ENCODE measurements at places on chromosomes 5 and 9.

DNA sequence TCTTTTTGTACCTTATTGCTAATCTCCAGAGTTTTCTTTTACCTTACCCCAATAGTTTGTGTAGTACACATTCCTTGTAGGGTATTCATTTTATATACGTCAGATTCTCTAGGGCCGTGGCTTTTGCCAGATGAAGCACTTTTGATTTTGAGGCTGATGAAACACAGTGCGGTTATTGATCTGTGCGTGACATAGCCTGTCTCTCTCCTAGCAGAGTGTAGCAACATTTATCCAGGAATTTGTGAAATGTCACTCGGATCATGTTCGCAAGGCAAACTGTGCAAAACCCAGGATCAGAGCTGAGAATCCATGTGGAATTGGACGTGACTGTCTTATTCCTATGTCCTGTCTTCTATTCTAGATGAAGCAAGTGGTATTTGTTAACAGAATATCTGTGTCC is 142.0 kb upstream of the SH3GL2 start:
- DNase-seq, result no peak

- DNase-seq, result no peak
Measured at GRCh38 chr9:127038531-127038930, 83.9 kb downstream of the ANGPTL2 start.

- no peak for DNase-seq
Measured at GRCh38 chr9:129665389-129665775, at the start of gene PRRX2. Gene PRRX2 (plus strand): TSS chr9:129665647. CDS start chr9:129665868, 221 bp downstream.

DNA sequence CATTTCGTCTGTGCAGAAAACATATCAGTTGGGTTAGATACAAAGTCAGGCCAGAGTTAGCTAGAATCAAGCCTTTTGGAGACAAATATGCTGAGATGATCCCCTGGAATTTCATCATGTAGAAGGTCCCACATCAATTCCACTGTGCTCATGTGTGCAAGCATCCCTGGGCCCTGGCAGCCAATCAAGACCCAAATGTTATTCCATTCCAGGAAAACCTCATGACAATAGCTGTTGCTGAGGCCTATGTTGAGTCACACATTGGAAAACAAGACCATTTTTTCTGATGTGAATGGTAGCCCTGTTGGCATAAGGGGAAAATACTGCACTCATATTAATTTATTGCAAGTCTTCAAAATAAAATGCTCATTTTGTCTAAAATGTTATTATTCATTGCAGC is 11.5 kb downstream of the SPOCK1 start:
- DNase-seq, result no peak

DNA sequence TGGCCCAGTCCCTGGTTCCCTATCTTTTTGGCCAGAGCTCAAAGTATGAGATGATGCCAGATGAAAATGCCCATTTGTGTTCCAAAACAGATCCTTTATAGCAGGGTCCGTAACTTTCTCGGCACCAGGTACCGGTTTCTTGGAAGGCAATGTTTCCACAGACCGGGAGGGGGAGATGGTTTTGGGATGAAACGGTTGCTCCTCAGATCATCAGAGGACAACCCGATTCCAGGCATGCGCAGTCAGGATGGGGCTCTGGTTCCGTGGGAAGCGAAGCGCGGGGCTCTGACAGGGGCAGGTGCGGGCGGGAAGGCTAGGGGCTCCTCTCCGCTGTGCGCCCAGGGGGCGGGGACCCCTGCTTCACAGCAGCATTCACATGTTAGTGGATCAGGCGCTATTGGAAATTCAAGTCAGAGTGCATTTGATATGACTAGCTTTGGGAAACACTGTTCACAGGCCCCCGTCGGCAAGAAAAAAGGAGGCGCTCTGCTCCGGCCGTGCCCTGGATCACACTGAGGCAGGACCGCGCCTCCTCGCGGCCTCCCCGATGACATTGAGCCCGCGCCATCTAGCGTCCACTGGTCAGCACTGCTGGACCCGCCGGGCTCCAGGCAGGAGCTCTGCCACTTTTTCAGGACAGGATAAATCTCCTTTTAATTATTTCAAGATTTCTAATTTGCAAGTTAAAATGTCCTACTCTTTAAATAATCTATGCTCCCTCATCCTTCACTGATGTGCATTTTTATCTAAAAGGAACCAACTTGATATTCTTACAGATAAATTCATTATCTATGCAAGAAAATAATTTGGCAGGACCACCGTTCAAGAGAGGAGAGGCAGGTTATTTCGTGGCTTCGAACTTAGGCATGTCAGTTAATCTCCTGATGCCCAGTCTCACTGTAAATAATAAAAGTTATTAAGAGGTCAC is 190.0 kb downstream of the FANCC start:
- DNase-seq, result peak; percentile 14

DNA sequence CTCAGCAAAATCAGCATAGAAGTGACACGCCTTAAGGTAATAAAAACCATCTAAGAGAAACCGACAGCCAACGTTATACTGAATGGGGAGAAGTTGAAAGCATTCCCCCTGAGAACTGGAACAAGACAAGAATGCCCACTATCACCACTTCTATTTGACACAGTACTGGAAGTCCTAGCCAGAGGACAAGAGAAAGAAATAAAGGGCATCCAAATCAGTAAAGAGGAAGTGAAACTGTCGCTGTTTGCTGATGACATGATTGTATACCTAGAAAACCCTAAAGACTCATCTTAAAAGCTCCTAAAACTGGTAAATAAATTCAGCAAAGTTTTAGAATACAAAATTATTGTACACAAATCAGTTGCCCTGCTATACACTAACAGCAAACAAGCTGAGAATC is 393.3 kb downstream of the KIF4B start:
- no peak for DNase-seq

DNA sequence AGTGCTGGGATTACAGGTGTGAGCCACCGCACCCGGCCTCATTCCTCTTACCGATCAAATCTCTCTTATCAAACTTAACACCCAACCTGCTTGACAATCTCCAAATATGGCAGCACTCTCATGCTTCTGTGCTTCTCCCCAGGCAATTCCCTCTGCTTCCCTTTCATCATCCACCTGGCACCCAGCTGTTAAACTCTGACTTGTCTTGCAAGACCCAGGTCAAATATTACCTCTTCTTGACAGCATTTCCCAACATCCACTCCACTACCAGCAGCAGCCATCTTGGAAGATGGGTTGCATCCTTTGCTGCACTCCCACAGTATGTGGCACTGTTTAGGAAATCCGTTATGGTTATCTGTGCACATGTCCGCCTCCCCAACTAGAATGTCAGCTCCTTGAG is 113.6 kb downstream of the ACTL7B start:
- DNase-seq, result no peak

- DNase-seq, result no peak
Measured at GRCh38 chr9:71937070-71937625, 25.7 kb downstream of the C9orf85 start.

- DNase-seq, result no peak
Measured at GRCh38 chr5:111961862-111962261, 204.9 kb upstream of the NREP start.

DNA sequence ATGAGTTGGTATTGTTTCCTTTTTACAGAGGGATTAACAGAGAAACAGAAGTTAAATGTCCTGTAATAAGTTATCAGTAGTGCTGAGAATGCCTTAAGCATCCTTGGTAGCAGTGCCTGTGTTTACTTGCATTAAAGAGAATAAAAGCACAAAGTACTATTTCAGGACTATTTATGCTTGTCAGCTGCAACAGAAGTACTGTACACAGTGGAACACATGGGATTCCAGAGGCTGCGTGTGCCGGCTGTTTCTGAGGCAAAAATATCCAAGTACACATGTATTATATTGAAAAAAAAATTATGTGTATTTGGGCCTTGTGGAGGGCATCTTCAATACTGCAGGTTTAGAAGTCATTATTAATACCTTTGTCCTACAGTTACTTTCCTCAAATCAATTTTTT is 58.2 kb upstream of the ACTBL2 start:
- no peak for DNase-seq

- DNase-seq, result no peak
Measured at GRCh38 chr9:32776201-32776600, 7.1 kb upstream of the TMEM215 start.

- DNase-seq, result no peak
Measured at GRCh38 chr9:127528422-127529251, 77.3 kb downstream of the LRSAM1 start.

DNA sequence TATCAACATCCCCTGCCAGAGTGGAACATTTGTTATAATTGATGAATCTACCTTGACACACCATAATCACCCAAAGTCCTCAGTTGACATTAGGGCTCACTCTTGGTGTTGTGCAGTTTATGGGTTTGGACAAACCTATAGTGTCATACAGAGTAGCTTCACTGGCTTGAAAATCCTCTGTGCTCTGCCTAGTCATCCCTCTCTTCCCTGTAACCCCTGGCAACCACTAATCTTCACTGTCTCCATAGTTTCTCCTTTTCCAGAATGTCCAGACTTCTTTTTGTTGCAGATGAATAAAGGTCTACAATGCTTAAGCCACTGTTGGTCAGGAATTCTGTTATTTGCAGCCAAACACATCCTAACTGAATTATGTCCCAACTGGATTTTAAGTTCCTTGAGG is 22.5 kb upstream of the SUB1 start:
- DNase-seq, result no peak

DNA sequence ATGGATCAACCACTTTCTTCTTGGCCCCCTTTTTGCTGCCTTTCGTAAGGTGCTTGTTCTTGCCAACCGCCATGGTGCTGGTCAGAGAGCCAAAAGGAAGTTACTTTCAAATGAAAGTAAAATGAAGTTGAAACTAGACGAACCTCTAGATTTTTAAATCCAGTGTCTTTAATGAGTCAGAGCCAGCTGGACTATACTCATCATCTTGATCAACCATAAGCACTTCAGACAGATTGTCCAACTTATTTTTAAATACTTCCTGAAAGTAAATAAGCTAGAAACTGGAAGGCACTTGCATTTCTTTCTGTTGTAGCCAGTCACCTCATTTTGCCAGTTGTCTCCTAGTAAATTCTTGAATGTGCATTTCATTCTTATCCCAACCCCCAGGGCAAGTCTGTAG is 48.9 kb downstream of the JMY start:
- DNase-seq, result no peak

DNA sequence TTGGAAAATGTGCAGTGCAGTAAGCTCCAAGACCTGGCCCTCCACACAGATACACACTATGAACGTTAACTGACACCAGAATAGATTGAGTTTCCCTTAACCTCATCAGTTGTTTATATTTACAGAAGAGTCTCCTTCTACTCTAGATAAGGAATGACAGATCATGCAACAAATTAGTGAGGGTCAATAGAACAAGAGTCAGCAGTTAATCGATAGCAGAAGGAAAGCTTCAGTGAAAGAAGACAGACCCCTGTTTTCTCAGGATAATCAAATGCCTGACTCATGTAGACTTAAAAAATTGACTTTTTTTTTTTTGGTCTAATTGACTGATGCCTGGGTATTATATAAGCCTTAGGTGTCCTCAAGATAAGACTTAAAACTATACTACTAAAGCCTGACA is 179.9 kb downstream of the DTWD2 start:
- no peak for DNase-seq

DNA sequence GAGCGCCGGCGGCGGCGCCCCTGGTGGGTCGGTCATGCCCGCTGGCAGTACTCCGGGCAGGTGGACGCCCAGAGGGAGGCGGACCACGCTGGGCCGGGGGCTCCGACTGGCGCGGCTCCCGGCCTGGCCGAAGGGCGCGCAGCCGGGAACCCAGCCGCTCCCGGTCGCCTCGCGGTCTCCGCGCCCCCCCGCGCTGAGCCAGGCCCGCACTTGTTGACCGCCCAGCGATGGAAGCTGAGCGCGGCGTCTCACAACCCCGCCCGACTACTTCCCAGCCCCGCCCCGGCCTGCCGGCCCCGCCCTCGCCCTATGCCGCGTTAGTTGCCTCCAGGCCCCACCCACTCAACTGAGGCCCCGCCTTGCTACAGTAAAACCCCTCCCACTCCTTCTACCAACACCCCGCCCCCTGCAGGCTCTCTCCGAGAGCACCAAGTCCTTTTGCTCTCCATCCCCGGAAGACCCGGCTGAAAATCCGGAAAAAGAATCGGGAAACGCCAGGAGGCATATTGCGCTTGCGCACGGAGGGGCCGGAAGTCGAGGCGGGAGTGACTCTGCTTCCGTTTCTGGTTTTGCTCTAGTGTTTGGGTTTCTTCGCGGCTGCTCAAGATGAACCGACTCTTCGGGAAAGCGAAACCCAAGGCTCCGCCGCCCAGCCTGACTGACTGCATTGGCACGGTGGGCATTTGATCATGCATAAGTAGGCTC is at the start of the genes BAG1 and CHMP5:
BAG1 (minus strand) TSS at position 236 of the 705 bp plus-strand sequence.
CHMP5 (plus strand) TSS at position 577 of the 705 bp plus-strand sequence; CDS start at position 607, 30 bp downstream.
- peak; percentile 100 for DNase-seq

DNA sequence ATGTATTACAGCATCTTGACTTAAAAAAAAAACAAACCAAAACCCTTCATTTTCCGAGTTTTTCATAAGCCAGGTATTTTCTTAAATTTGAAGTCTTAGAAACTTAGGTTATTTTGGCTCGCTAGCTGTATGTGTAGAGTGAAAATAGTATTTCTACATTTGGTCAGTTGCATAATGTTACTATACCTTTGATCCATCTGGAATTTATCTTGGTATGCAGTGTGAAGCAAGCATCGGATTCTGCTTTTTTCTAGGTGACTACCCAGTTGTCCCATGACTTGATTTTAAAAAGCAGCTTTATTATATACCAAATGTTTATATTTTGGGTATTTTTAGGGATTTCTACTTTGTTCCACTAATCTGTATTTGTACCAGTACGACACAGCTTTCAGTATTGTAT is 27.7 kb downstream of the UBAP1 start:
- DNase-seq, result no peak

DNA sequence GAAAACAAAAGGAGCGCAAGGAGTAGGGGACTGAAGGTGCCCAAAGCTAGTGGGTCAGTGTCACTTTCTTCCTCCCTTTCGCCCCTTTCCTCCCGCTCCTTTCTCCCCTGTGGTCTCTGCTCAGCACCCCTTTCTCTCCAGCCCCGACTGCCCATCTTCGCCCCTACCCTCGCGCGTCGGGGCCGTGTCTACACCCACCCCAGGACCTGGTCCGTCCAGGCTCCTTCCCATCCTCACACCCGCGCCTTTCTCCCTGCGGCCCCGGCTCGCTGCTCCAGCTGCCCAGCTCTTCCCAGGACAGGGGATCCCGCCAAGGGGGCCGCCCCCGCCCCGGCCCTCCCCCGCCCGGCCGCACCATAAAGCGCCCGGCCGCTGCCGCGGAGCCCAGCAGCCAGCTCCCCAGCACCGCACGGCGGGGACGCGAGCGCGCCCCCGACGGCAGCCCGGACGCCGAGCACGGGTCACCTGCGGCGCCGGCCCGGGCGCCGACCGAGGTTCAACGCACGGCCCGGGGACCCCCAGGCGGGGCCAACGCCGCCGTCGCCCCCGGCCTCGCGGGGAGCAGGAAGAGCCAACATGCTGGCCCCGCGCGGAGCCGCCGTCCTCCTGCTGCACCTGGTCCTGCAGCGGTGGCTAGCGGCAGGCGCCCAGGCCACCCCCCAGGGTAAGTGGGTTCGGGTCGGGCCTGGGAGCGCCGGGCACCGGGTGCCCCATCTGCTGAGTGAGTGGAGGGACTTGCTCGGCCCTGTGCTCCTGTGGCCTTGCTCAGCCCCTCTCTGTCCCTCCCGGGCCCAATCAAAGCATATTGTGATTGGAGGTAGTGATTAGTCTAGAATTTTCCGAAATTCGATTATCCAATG is at the start of gene THBS4:
THBS4 (plus strand) TSS at position 387 of the 860 bp plus-strand sequence; CDS start at position 577, 190 bp downstream.
- no peak for DNase-seq

GRCh38 chr9:22416692-22417060 is 29.9 kb upstream of the DMRTA1 start:
- DNase-seq, result no peak
